ENCODE measurements at places on chromosomes 2 and 18. TPM values are rescaled to one million over a fixed set of nuclear protein-coding genes. Genes with fewer than 3 reads are reported as not detected.

The SCTR gene
- 42.7 TPM for total RNA-seq

- no peaks in the 10 kb centered on the region for H3K4me1 ChIP-seq
- H3K27me3 ChIP-seq = no peaks in the 10 kb centered on the region
Observed at GRCh38 chr2:53484531-53484930, 283.1 kb upstream of the CHAC2 start.

DNA sequence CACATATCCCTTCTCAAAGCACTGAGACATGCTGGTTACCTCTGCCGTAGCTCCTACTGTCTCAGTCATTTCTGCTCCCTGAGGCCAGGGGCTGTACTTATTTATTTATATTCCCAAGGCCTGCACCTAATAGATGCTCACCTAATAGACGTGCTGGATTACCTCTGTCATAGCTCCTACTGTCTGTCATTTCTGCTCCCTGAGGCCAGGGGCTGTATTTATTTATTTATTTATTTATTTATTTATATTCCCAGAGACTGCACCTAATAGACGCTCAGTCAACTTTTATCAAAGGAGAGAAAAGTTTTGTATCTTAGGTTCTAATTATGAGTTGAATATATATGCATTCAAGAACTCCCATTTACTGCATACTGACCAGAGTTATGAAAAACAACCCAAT is 414.0 kb upstream of the TRIB2 start:
- peaks cover 20% of the 10 kb centered on the region for H3K4me1 ChIP-seq
- no peaks in the 10 kb centered on the region for H3K27me3 ChIP-seq
- DNase-seq = no peak
- no peak overlapping the region for H3K27ac ChIP-seq

GRCh38 chr2:37877457-37878315 is 47.4 kb upstream of the RMDN2 start:
- DNase-seq = peak; percentile 87
- no peaks in the 10 kb centered on the region for H3K36me3 ChIP-seq
- peaks cover 11% of the 10 kb centered on the region for H3K4me1 ChIP-seq
- no peaks in the 10 kb centered on the region for H3K27me3 ChIP-seq
- no peak overlapping the region for H3K4me3 ChIP-seq
- no peak overlapping the region for H3K27ac ChIP-seq

GRCh38 chr18:36602620-36603019 is 226.2 kb downstream of the TPGS2 start:
- H3K4me1 ChIP-seq = no peaks in the 10 kb centered on the region
- H3K27me3 ChIP-seq = no peaks in the 10 kb centered on the region
- no peaks in the 10 kb centered on the region for H3K36me3 ChIP-seq

The ARL4C gene
- total RNA-seq = 13.7 TPM

GRCh38 chr2:10036095-10036884 is 7.1 kb upstream of the KLF11 start:
- DNase-seq = no peak
- H3K27ac ChIP-seq = peak overlapping the region; percentile 21
- no peaks in the 10 kb centered on the region for H3K36me3 ChIP-seq
- H3K4me1 ChIP-seq = no peaks in the 10 kb centered on the region

GRCh38 chr2:112754564-112754963 is 9.8 kb downstream of the CKAP2L start:
- no peaks in the 10 kb centered on the region for H3K27me3 ChIP-seq
- no peaks in the 10 kb centered on the region for H3K4me1 ChIP-seq
- H3K36me3 ChIP-seq = no peaks in the 10 kb centered on the region
- no peak overlapping the region for H3K4me3 ChIP-seq

The IL37 gene
- total RNA-seq = not detected

DNA sequence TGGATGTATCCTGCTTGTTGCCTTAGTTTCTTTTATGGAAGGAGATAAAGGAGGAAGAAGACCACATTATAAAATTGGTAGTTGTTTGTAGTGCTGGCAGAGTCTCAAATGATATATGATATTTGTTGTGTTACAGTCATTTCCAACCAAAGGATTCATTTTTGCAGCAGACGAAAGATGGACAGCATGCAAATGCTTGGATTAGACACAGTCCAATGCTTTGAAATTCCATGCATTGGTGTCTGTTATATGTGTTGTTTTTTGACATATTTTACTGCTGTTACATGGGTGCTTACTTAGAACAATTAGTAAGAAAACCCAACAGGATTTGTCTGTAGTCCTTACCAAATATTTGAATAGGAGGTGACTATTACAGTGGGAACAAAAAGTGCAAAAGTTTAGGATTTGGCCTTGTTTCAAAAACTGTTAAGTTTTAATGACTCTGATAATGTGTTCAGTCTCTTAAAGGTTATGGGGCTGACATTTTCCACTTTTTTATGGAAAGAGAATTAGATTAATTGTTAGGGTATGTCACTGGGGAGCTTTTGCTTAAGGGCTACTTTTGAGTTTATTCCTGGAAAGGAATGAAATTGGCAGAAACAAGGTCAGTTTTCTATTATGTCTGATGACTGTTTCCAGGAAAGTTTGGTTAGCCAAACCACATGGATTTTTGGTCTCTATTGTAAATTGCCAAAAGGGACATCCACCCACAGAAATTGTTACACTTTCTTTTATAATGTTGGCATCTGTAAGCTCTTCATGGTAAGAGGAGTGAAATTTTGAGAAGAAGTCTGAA is 229.4 kb upstream of the MMADHC start:
- H3K4me3 ChIP-seq = no peak overlapping the region
- no peaks in the 10 kb centered on the region for H3K4me1 ChIP-seq
- H3K27ac ChIP-seq = no peak overlapping the region
- no peak for DNase-seq

GRCh38 chr2:69733342-69734034 is 8.4 kb upstream of the ANXA4 start:
- H3K4me3 ChIP-seq = no peak overlapping the region
- H3K4me1 ChIP-seq = no peaks in the 10 kb centered on the region
- H3K36me3 ChIP-seq = no peaks in the 10 kb centered on the region
- H3K27ac ChIP-seq = no peak overlapping the region
- H3K27me3 ChIP-seq = no peaks in the 10 kb centered on the region
- DNase-seq = no peak

The GNAL gene
- 3.7 TPM for total RNA-seq

DNA sequence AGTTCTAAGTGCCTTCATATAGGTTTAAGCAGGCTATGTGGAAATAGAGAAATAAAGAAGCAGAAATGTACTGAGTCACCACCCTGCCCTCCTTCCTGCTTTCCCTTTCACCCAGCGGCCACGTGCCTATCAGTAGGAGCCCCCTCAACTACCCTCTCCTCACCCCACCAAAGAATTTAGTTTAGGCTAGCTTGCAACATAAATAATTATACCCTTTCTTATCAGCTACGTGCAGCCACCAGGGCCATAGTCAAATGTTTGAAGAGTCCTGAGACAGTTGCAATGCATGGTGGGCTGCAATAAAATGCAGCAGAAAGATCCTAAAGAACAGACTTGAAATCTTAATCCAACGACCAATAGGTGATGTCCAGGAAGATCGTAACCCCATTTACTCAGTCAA is 101.2 kb downstream of the RTP5 start:
- DNase-seq = no peak
- H3K4me3 ChIP-seq = no peak overlapping the region
- H3K27ac ChIP-seq = no peak overlapping the region
- H3K27me3 ChIP-seq = no peaks in the 10 kb centered on the region
- no peaks in the 10 kb centered on the region for H3K36me3 ChIP-seq

The CAPG gene
- total RNA-seq = 393 TPM

The HJURP gene
- total RNA-seq = 2.0 TPM

DNA sequence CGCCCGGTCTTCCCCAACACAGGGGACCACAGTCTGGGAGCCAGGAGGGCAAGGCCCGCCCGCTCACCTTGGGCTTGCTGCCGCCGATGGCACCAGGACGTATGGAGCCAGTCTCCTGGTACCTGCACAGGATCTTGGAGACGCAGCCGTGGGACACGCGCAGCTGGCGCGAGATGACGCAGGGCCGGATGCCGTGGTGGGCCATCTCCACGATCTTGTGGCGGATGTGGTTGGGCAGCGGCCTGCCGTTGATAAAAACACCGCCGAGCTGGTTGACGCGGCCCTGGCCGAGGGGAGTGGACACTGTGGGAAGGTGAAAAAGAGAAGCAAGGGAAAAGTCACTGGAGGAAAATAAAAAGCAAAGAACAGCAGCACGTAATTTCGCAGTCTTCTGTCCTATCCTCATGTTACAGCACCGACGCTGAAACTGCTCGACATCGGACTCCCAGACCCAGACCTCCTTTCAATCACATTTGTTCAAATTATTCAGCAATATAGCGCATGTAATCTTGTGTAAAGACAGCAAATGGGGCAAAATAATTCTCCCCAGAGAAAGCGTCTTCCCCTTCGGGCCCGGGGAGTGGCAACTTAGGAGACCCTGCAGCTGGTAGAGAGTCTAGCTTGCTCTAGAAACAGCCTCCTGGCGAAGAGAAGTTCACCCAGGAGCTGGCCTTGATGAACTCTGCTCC is 1.7 kb downstream of the PAX3 start:
- peaks cover 17% of the 10 kb centered on the region for H3K27me3 ChIP-seq
- peaks cover 15% of the 10 kb centered on the region for H3K4me1 ChIP-seq
- H3K36me3 ChIP-seq = no peaks in the 10 kb centered on the region
- no peak overlapping the region for H3K27ac ChIP-seq
- H3K4me3 ChIP-seq = no peak overlapping the region
- no peak for DNase-seq

- no peaks in the 10 kb centered on the region for H3K27me3 ChIP-seq
- no peak overlapping the region for H3K27ac ChIP-seq
- no peaks in the 10 kb centered on the region for H3K36me3 ChIP-seq
- no peak overlapping the region for H3K4me3 ChIP-seq
- no peaks in the 10 kb centered on the region for H3K4me1 ChIP-seq
- DNase-seq = no peak
Observed at GRCh38 chr2:88808083-88808482, 116.6 kb downstream of the RPIA start.

DNA sequence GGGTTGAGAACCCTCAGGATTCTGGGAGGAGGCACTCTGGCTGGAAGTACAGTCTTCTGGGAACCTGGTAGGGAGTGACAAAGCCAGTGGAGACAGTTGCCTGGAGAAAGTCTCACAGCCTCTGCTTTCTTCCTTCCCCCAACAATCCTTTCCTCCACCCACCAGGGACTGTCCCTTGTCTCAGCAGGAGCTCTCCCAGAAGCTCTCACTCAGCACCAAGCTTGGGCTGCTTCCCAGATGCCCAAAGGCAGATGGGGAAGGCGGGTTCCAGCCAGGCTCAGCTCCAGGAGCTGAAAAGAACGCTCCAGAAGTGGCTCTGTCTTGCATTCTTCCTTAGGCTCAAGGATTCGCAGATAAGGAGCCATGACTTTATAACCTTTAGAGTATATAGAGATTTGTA is 7.6 kb upstream of the NAGK start:
- peaks cover 4% of the 10 kb centered on the region for H3K27me3 ChIP-seq
- no peaks in the 10 kb centered on the region for H3K36me3 ChIP-seq
- DNase-seq = no peak
- no peak overlapping the region for H3K4me3 ChIP-seq
- H3K27ac ChIP-seq = no peak overlapping the region

DNA sequence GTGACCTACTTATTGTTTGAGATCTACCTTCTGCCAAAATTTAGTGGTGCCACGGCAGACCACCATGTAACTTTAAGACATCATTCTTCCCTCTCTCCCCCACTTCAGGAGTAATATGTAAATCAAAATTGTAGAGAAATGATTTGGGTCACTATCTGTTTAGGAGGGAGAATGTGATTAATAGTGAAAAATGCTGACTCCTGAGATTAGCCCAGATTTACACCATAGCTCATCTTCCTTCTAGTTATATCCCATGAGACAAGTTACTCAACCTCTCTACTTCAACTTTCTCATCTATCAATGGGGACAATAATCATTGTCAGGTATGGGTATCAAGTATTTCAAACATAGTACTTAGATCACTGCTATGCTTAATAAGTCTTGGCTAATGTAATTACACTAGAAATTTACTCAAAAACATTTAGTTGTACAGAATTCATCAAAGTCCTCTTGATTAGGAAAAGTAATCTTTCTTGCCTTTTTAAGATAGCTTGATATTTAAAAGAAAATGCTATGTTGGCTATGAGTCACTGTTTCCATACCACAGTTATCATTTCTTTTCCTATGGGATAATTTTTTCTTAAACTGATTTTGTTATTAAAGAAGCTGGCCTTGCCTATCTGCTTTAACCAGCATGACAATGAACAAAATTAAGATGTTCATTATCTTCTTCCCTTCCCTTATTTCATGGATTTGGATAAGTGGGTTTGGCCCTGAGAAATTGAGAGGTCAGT is 1038.9 kb upstream of the ZEB2 start:
- H3K36me3 ChIP-seq = no peaks in the 10 kb centered on the region
- no peaks in the 10 kb centered on the region for H3K4me1 ChIP-seq
- no peak overlapping the region for H3K4me3 ChIP-seq
- no peak overlapping the region for H3K27ac ChIP-seq

GRCh38 chr2:204437408-204437807 is 107.9 kb upstream of the PARD3B start:
- no peak for DNase-seq
- H3K27me3 ChIP-seq = no peaks in the 10 kb centered on the region
- no peaks in the 10 kb centered on the region for H3K36me3 ChIP-seq
- no peak overlapping the region for H3K27ac ChIP-seq

The IFIH1 gene
- total RNA-seq = 26.1 TPM

The CACNB4 gene
- 10.9 TPM for total RNA-seq

The SERPINB12 gene
- not detected for total RNA-seq

The CD302 gene
- total RNA-seq = 41.9 TPM

The ABCA12 gene
- total RNA-seq = 2.2 TPM

DNA sequence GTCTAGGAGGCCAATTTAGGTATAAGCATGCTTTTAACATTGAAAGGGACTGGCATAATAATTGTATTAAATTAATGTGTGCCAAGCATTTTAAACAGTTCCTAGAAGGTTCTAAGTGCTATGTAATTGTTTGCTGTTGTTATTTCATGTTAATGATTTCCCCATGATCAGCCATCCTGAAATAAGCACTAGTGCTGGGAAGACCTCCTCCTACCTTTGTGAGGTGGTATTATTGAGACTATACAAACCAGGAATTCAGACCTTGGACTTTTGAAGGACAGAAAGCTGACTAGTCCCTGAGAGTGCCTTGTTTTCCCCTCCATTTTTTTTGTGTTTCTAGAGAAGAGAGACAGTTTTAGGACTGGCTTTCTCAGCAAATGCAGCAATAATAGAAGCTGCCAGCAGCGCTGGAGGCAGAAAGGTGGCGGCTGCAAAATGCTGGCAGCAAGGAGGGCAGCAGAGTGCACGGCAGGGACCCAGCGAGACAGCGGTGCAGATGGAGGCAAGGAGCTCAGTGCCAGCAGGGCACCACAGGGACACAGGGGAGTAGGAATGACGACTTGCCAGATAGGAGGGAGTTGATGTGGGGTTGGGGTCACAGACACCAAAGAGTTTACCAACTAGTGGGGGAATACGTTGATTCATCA is 25.3 kb downstream of the NABP1 start:
- H3K4me1 ChIP-seq = no peaks in the 10 kb centered on the region
- H3K36me3 ChIP-seq = no peaks in the 10 kb centered on the region
- no peak overlapping the region for H3K4me3 ChIP-seq
- H3K27ac ChIP-seq = no peak overlapping the region
- no peak for DNase-seq

- H3K4me3 ChIP-seq = no peak overlapping the region
- DNase-seq = no peak
- no peaks in the 10 kb centered on the region for H3K27me3 ChIP-seq
- no peak overlapping the region for H3K27ac ChIP-seq
Observed at GRCh38 chr18:55475916-55476315, 112.1 kb downstream of the TCF4 start.
